ENCODE measurements at places on chromosomes 6 and 20.
A peak's percentile ranks its signal among the peaks of the same experiment; 100 is the strongest.

DNA sequence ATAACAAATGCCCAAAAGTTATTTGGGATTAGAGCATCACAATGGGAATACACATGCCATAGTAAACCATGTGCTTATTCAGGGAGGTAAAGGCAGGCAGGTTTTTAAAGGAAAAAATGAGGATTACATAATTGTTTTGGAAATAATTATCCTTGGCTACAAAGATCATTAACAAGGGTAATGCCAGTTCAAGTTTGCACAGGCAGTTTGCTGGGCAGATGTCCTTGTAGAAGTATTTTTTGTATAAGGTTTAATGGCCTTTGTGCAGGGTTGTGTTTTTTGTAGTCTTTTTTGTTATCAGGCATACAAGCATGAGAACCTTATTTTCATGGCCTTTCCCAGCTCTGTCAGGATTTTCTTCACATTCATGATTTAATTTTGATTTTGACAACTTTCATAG, 24.7 kb downstream of the FBXO9 start:
- no peak for DNase-seq

- no peak for DNase-seq
These were observed 308.9 kb downstream of the KHDRBS2 start for GRCh38 chr6:61977099-61977498.

DNA sequence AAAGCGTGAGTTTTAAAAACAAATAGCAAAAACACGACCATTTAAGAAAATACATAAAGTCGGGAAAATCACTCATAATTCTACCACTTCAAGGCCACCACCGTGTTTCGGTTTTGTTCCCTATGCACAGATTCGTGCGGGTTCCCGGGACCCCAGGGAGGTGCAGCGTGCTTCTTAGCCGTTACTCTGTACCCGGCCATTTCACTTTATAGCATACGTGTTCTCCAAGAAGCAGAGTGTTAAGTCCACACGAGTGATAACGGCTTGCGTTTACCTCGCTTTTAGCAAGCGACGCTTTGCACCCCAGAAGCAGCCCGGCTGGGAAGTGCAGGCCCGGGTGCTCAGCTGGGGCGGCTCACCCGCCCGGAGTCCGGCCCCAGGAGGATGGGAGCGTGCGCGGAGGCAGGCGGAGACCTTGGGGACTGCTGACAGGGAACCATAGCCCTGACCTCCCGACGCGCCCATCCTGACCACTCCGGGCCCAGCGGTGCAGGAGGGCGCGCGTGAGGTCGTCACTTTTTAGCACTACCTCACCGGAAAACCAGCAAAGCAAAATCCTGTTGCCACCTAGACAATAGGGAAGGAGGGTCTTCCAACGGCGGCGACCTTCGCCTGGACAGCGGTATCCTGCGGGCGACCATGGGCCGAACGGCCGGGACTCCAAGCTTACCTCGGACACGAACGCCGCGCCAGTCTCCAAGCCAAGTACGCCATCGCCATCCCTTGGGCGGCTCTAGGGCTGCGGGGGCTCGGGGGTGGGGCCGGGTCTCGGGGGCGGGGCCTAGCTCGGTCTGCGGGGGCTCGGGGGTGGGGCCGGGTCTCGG, at the start of gene ECI2:
TSS of gene ECI2 (minus strand) at position 735 of the 824 bp plus-strand sequence. CDS start at position 720, 15 bp downstream.
- DNase-seq, result peak; percentile 50

GRCh38 chr20:61963885-61964674, 101.6 kb downstream of the TAF4 start:
- no peak for DNase-seq

GRCh38 chr6:145863366-145863765, 48.8 kb upstream of the FBXO30 start:
- DNase-seq, result no peak

GRCh38 chr20:17959257-17959627, 9.4 kb downstream of the SNX5 start:
- DNase-seq, result no peak

- DNase-seq, result no peak
These were observed 815.2 kb downstream of the QKI start for GRCh38 chr6:164229716-164230115.

GRCh38 chr6:32401284-32401963, 5.6 kb downstream of the BTNL2 start:
- DNase-seq, result no peak

- DNase-seq, result no peak
These were observed 299.1 kb downstream of the CLVS2 start for GRCh38 chr6:123295181-123295580.

GRCh38 chr20:60402189-60403058, 444.2 kb downstream of the CDH26 start:
- no peak for DNase-seq

DNA sequence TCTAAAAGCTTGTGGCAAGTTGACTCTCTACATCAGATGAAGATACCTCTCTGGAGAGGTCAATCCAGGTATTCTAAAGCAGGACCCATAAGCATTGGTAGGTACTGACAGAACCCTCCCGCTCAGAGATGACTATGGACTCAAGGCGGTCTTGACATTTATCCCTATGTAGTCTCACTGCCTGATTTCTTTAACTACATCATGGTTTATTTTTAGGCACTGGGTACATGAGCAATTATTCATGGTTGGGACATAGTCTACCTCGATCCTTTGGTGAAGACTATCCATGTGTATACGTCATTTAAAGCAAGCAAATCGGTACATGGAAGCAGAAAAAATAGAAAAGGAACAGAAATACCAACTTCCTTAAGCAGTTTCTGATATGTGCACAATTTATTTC, 136.2 kb upstream of the TAB2 start:
- DNase-seq, result no peak

- no peak for DNase-seq
These were observed 6.1 kb downstream of the FAM110A start for GRCh38 chr20:839626-840025.
